ENCODE measurements at places on chromosomes 12 and 14. TPM values are rescaled to one million over a fixed set of nuclear protein-coding genes. Genes with fewer than 3 reads are reported as not detected.

- no peak for DNase-seq
Measured at GRCh38 chr12:1853716-1854115, 33.4 kb downstream of the LRTM2 start.

DNA sequence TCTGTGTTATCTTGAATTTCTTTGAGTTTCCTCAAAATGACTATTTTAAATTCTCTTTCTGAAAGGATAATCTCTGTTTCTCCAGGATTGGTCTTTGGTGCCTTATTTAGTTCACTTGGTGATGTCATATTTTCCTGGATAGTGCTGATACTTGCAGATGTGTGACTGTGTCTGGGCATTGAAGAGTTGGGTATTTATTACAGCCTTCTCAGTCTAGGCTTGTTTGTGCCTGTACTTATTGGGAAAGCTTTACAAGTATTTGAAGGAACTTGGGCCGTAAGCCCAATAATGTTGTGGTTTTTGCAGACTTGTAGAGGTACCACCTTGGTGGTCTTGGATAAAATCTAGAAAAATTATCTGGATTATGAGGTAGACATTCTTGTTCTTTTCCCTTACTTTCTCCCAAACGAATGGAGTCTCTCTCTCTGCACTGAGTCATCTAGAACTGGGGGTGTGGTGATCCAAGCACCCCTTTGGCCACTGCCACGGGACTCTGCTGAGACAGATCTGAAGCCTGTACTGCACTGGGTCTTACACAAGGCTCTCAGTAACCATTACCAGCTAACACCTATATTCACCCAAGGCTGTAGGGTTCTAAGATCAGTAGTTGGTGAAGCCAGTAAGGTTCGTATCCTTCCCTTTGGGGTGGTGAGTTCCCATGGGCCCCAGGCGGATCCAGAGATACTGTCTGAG is 703.7 kb upstream of the MGAT4C start:
- DNase-seq = no peak

- no peak for DNase-seq
Measured at GRCh38 chr12:101680647-101681046, 16.8 kb upstream of the CHPT1 start.

GRCh38 chr14:21852061-21852664 is 178.5 kb upstream of the OR4E1 start:
- peak; percentile 21 for DNase-seq

DNA sequence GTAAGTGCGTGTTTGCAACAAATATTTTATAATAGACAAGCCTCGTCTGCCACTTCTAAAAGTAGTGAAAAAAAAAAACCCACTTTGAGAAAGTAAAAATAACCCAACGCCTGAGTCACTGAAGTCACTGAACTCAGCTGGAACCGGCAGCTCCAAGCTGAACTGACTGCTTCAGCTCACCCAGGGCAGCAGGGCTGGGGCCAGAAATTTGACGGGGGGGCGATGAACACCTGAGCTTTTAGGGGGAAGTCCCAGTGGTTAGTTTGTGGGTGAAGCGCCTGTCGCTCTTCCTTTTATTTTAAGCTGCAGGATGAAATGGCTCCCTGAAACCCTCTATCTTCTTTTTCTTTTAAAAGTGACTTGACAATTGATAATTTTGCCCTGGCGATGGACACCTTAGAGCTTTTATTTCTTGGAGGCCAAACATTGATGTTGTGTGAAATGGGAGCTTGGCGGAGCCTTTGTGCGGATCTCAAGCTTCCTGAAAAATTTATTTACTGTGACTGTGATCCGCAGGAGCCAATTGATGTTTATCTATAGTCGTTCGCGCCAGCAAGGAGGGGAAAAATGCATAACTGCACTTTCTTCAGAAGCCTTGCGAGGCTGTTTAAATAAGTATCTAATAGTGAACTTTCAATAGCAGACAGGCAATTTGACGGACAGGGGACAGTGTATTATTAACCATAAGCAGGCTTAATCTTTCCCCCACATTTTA is 173.2 kb upstream of the MYL2 start:
- no peak for DNase-seq

DNA sequence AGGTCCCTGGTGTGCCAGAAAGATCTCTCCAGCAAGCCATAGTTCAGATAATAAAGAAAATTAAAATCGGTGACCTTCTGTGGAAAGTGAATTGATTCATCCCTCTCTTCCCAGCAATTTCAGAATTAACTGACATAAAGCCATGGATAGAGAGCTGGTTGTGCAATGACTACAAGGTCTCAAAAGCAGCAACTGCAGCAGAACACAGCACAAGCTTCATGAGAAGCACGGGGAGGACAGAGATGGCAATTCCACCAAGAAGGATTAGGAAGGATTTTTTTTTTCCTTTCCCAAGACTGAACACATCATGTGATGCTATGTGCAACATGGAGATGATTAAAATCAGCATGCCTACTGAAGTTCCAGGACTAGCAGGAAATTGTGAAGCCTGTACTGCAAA is 154.9 kb upstream of the PLEKHG7 start:
- no peak for DNase-seq

- no peak for DNase-seq
Measured at GRCh38 chr14:60206837-60207533, 41.8 kb upstream of the DHRS7 start.

GRCh38 chr12:76621582-76622024 is 62.0 kb upstream of the OSBPL8 start:
- peak; percentile 69 for DNase-seq

DNA sequence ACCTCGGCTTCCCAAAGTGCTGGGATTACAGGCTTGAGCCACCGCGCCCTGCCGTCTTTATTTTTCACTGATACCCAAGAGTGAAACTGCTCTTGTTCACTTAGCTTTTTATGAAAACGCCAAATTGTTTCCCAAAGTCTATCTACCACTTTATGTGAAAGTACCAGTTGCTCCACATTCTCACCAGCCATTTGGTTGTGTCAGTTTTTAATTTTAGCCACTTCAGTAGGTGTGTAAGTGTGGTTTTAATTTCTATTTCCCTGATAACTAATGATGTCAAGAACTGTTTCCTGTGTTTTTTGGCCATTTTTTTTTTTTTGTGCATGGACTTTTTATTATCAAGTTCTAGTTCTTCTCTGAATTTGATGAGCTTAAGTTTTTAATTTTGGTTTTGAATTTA is 17.1 kb downstream of the CAND1 start:
- no peak for DNase-seq

- no peak for DNase-seq
Measured at GRCh38 chr14:61334197-61334701, 12.9 kb downstream of the PRKCH start.

DNA sequence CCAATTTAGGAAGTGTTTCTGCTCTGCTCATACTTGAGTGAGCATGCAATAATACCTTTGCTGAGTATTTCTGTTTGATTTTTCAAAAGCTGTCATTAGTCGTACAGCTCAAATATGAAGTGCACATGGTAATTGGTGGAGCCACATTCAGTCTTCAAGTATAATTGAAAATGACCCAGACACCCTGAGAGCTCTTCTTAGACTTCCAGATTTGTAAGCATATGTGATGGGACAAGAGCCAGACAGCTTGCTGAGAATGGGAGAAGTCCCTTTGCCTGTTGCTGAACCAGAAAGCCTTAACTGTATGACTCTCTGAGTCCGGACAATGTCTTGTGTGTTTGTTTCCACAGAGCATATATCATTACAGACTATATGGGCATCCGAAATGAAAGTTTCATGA is 307.3 kb downstream of the TMEM117 start:
- DNase-seq = no peak

DNA sequence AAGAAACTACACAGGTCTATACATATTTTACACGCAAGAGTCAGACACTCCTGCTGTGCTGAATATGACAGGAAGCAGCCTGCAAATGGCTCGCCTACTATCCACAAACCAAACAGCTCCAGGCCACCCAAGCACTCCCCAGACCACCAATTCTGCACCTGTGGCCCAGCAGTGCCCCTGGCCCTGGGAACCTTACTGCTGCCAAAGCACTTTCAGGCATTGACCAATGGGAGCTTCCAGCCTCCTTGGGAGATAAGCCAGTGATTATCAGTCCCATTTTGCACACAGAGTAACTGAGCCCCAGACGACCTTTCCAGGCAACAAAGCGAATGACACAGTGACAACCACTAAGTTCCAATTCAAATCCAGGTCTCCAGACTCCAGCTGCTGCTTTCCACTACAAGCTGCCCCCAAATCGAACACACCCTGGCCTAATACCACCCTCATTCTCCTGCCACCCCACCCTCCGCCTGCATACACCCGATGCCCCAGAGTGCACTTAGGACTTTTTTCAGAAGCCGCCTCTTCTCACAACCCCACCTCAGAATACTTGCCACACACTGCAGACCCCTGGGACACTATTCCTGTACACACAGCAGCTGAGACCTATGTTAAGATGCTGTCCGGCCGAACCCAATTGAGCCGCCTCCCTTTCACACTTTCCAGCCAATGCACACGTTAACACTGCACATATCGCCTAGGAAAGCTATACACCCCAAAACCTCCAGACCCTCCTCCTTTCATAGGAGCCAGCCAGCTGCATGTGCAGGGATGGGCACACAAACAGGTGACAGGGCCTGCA is 126.1 kb upstream of the PRMT8 start:
- DNase-seq = no peak

GRCh38 chr14:32404784-32405573 is 75.9 kb downstream of the AKAP6 start:
- no peak for DNase-seq

GRCh38 chr12:101707131-101707782 is 9.8 kb downstream of the CHPT1 start:
- no peak for DNase-seq

- no peak for DNase-seq
Measured at GRCh38 chr12:129966146-129966995, 62.5 kb upstream of the TMEM132D start.

GRCh38 chr14:94648801-94649200 is 36.6 kb downstream of the SERPINA3 start:
- DNase-seq = no peak

DNA sequence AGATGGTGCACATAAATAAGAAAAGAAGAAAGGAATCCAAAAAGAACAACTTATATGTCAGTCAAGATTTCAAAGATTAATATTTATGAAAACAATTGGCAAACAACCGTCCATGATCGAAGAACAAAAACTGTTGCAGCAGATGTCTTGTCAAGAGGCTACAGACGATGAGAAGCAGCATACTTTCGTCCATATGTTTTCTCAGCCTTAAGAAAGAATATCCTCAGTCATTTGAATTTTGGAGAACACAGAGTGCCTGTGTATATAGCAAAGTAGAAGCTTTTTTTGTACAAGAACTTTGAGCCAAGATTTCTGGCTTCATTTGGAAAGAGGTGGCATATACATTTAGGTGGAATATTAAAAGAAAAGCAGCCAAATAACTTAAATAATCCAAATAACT is 297.2 kb downstream of the ITPR2 start:
- DNase-seq = no peak

- no peak for DNase-seq
Measured at GRCh38 chr12:67816269-67816668, 167.7 kb downstream of the DYRK2 start.

DNA sequence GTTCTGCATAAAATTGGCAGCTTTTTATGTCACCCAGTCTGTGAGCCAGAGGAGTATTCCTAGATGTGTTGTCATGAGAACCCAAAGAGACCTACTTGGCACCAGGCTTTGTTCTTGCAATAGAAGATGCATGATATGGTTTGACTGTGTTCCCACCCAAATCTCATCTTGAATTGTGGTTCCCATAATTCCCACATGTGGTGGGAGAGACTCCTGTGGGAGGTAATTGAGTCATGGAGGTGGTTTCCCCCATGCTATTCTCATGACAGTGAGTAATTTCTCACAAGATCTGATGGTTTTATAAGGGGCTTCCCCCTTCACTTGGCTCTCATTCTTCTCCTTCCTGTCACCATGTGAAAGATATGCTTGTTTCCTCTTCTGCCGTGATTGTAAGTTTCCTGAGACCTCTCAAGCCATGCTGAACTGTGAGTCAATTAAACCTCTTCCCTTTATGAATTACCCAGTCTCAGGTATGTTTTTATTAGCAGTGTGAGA is 572.0 kb upstream of the ATP2B1 start:
- no peak for DNase-seq

GRCh38 chr14:49733836-49734235 is 34.1 kb upstream of the KLHDC2 start:
- DNase-seq = no peak

GRCh38 chr12:50187084-50187900 is 20.1 kb upstream of the CERS5 start:
- no peak for DNase-seq

GRCh38 chr12:122895704-122896636 is at the start of gene VPS37B:
Gene VPS37B (minus strand): TSS chr12:122896124. CDS start chr12:122896062, 62 bp downstream.
- peak; percentile 83 for DNase-seq

- no peak for DNase-seq
Measured at GRCh38 chr12:45357539-45358417, 141.9 kb downstream of the ANO6 start.

DNA sequence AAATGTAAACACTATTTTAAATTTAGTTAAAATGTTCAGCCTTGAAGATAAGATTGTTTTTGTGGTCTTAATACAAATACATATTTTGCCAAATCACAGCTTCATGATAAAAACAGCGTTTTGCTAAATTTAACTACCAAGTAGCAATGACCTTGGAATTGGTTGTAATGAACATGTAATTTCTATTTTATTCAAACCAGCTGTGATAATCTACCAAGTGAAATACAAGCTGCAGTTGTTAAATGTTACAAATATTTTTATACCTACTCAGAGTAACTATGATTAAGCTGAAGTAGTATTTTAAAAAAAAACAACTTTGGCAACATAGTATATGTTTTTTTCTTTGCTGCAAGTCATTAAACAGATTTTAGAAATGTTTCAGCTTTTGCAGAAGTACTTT is 96.2 kb downstream of the CPSF2 start:
- no peak for DNase-seq

DNA sequence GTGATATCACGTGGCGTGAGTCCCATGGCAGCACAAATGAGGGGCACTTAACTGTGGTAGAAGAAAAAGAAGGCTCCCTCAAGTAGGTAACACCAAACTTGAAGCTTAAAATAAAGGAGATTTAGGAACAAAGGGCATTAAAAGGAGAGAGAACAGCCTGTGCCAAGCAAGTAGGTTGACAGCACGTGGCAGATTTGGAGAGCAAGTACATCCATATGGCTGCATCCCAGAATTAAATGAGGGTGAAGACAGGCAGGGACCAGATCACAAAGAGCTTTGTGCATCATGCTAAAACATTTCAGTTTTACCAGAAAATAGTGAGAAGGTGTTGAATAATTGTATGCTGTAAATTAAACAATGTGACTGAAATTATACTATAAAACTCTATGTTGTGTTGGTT is 32.8 kb downstream of the KCNMB4 start:
- DNase-seq = no peak

- DNase-seq = no peak
Measured at GRCh38 chr12:112446008-112446725, 27.4 kb downstream of the PTPN11 start.

PRB2 gene
- total RNA-seq = not detected

HNF1A gene
- not detected for total RNA-seq

ETFBKMT gene
- total RNA-seq = 5.5 TPM

DIO2 gene
- 4.1 TPM for total RNA-seq

GYS2 gene
- not detected for total RNA-seq

ARHGAP5 gene
- 283 TPM for total RNA-seq

AKAP5 gene
- total RNA-seq = 0.34 TPM

DACT1 gene
- total RNA-seq = 1.3 TPM

KITLG gene
- total RNA-seq = 12.1 TPM

DAO gene
- total RNA-seq = not detected

KRT6A gene
- not detected for total RNA-seq

AMIGO2 gene
- total RNA-seq = 1.4 TPM

All from heart right ventricle (tissue), 16 donors.